Kidney (tissue), 22 donors: ENCODE measurements at places on chromosomes 16 and 17. TPM values are rescaled to one million over a fixed set of nuclear protein-coding genes. Genes with fewer than 3 reads are reported as not detected.

Gene CCDC200
- not detected for polyA plus RNA-seq

DNA sequence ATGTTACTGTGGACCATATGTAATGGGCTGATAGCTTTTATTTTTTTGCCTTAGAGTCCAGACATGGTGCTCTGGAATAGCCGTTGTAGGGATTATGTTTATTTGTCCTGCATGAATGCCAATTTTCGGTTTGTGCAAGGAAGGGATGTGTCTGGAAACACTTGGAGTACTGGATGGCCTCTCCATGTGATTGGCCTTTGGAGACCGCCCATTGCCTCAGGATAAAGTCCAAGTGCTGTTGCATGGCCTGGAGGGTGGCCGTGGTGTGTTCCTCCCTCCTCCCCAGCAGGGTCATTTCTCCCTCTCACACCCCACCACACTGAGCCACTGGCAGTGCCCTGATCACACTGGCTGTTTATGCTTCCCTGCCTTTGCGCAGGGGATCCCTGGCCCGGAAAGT lies 93.9 kb downstream of the MSI2 start:
- no peak for DNase-seq

Gene C17orf78
- not detected for polyA plus RNA-seq

Gene PTGES3L
- 1.2 TPM for polyA plus RNA-seq

DNA sequence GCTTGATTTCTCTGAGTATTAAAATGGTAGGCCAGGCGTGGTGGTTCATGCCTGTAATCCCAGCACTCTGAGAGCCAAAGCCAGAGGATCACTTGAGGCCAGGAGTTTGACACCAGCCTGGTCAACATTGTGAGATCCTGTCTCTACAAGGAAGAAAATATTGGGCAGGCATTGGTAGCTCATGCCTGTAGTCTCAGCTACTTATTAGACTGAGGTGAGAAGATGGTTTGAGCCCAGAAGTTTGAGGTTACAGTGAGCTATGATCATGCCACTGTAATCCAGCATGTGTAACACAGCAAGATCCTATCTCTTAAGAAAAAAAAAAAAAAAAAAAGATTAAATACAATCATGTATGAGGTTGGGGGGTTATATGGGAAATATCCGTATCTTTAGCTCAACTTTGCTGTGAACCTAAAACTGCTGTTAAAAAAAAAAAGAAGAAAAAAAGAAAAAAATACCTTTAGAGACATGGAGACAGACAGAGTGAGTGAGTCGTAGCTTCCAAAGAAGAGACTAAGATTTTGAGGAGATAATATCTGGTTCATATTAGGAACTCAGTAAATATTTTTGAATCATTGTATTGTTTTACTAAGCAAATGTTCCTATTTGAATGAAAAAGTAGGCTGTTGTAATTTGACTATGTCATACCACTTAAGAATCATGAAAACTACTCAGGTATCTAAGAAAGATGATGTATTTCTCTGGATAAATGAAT lies 325.7 kb upstream of the TBX2 start:
- DNase-seq: no peak

Gene ASGR2
- 1.4 TPM for polyA plus RNA-seq

Gene ALOX12B
- not detected for polyA plus RNA-seq

Gene METTL9
- 193 TPM for polyA plus RNA-seq

- DNase-seq: peak; percentile 95
Observed at GRCh38 chr16:67170168-67170948, at the start of gene NOL3. Gene NOL3, plus strand, starts transcription at chr16:67170538.

- peak; percentile 62 for DNase-seq
Observed at GRCh38 chr17:62966426-62967204, 580 bp downstream of the TANC2 start.

- DNase-seq: peak; percentile 72
Observed at GRCh38 chr17:4565209-4566141, 5.1 kb upstream of the GGT6 start.

DNA sequence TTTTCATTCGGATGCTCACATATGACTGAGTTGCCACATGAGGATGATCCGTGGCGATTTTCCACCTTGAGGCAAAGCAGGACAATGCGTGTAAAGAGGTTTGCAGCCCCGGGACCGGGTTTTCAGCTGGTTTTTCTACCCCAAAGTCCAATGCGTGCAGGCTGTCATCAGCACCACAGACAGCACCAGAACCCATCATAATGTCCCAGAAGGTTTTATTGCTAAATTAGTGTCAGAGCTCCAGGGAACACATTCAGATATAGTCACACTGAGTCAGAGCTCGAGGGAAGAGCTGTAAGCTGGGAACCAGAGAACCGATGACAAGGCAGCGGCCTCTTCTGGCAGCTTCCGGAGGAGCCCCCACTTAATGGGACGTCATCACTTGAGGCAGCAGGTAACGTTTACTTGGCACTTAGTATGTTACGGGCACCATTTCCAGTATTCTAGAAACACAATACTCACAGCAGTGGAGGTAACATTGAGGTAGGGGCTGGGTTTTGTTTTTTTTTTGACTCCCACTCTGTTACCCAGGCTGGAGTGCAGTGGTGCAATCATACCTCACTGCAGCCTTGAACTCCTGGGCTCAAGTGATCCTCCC lies 8.9 kb upstream of the NAGPA start:
- DNase-seq: peak; percentile 26

DNA sequence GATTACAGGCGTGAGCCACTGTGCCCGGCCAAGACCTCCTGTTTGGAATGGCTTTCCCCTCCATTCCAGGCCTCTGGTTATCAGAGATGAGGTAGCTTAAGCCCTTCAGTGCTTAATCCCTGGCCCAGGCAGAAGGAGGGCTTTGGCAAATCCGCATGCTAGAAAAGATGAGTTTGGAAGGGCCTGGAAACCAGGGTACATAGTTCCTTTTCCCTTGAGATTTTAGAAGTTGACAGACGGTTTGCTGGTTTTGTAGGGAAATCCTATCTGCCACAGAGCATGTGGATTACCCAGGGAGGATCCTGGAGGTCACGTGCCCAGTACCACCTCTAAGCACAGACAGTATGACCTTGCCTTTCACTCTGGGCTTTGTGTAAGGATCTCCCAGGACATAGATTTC lies 114.7 kb upstream of the CACNG3 start:
- DNase-seq: no peak

- no peak for DNase-seq
Observed at GRCh38 chr16:87230571-87230970, 86.6 kb downstream of the C16orf95 start.

DNA sequence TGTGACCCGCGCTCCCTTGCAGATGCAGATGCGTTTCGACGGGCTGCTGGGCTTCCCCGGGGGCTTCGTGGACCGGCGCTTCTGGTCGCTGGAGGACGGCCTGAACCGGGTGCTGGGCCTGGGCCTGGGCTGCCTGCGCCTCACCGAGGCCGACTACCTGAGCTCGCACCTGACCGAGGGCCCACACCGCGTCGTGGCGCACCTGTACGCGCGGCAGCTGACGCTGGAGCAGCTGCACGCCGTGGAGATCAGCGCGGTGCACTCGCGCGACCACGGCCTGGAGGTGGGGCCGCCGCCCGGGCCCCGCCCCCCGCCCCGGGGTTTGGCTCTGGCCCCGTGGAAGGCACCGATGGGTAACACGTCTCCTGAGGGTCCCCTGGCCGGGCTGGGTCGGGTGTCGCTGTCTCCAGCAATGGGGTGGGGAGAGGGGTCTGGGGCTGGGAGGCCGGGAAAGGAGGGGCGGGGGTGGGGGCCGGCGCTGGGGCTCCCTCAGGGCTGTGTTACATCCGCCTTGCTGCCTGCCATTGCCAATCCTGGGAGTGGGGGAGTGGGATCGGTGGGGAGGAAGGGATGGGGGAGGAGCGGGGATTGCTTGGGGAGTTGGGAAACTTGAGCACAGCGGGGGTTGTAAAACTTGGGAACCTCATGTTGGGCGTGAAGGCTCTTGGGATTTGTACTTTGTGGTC lies 737 bp downstream of the NUDT16L1 start:
- DNase-seq: peak; percentile 91
